A549 treated with Hydrocortisone at 1 μM for 4 hours (cell line): ENCODE measurements at places on chromosomes 1 and 21. TPM values are rescaled to one million over a fixed set of nuclear protein-coding genes. Genes with fewer than 3 reads are reported as not detected.

Gene DISC1
- total RNA-seq = 0.11 to 0.28 TPM (median 0.23 TPM) in 5 replicates

Gene RGS8
- total RNA-seq = not detected in 5 replicates

Gene CLDN14
- total RNA-seq = not detected in 5 replicates

Gene C8B
- not detected in 5 replicates for total RNA-seq

Gene UQCRH
- total RNA-seq = 391 to 458 TPM (median 415 TPM) in 5 replicates

Gene STK40
- 9.3 to 11.5 TPM (median 10.5 TPM) in 5 replicates for total RNA-seq

Gene VSIG8
- 0.08 to 0.15 TPM in 2 of 5 replicates, not detected in the others for total RNA-seq

Gene JTB
- total RNA-seq = 105 to 161 TPM (median 144 TPM) in 5 replicates

Gene FTCD
- total RNA-seq = 0.11 to 0.24 TPM (median 0.15 TPM) in 3 of 5 replicates, not detected in the others

Gene PCP4
- total RNA-seq = not detected in 5 replicates

Gene URB2
- total RNA-seq = 14.0 to 16.6 TPM (median 14.2 TPM) in 5 replicates

Gene VANGL2
- total RNA-seq = 0.55 to 1.0 TPM (median 0.76 TPM) in 5 replicates

Gene GALE
- 70.0 to 76.3 TPM (median 74.4 TPM) in 5 replicates for total RNA-seq

Gene TTC39A
- total RNA-seq = 1.4 to 2.7 TPM (median 1.7 TPM) in 5 replicates

Gene CELA2B
- 0.14 TPM in 1 of 5 replicates, not detected in the others for total RNA-seq

Gene PGM1
- 31.6 to 41.7 TPM (median 36.6 TPM) in 5 replicates for total RNA-seq

Gene FBLIM1
- 19.6 to 33.7 TPM (median 26.9 TPM) in 5 replicates for total RNA-seq

Gene CATSPERE
- 0.06 to 0.32 TPM (median 0.16 TPM) in 4 of 5 replicates, not detected in the other for total RNA-seq

Gene PRAMEF2
- 0.08 to 0.13 TPM (median 0.08 TPM) in 4 of 5 replicates, not detected in the other for total RNA-seq

Gene ABCA4
- 0.10 to 0.35 TPM (median 0.14 TPM) in 5 replicates for total RNA-seq

Gene WNT9A
- 5.6 to 8.6 TPM (median 7.2 TPM) in 5 replicates for total RNA-seq

Gene HRNR
- not detected in 5 replicates for total RNA-seq

Gene CD1B
- not detected in 5 replicates for total RNA-seq

Gene PIGV
- total RNA-seq = 5.5 to 6.9 TPM (median 6.3 TPM) in 5 replicates

Gene KIF14
- 6.5 to 12.2 TPM (median 9.9 TPM) in 5 replicates for total RNA-seq

Gene MYBPH
- total RNA-seq = not detected in 5 replicates

Gene FAM177B
- total RNA-seq = not detected in 5 replicates

Gene RAB25
- 0.17 to 0.28 TPM in 2 of 5 replicates, not detected in the others for total RNA-seq

Gene TMEM240
- 0.24 to 0.70 TPM (median 0.38 TPM) in 4 of 5 replicates, not detected in the other for total RNA-seq

Gene MOV10
- total RNA-seq = 25.8 to 31.3 TPM (median 27.5 TPM) in 5 replicates

Gene CBR3
- 8.4 to 12.4 TPM (median 11.1 TPM) in 5 replicates for total RNA-seq
